ENCODE measurements at places on chromosomes 1 and 21. TPM values are rescaled to one million over a fixed set of nuclear protein-coding genes. Genes with fewer than 3 reads are reported as not detected.

DNA sequence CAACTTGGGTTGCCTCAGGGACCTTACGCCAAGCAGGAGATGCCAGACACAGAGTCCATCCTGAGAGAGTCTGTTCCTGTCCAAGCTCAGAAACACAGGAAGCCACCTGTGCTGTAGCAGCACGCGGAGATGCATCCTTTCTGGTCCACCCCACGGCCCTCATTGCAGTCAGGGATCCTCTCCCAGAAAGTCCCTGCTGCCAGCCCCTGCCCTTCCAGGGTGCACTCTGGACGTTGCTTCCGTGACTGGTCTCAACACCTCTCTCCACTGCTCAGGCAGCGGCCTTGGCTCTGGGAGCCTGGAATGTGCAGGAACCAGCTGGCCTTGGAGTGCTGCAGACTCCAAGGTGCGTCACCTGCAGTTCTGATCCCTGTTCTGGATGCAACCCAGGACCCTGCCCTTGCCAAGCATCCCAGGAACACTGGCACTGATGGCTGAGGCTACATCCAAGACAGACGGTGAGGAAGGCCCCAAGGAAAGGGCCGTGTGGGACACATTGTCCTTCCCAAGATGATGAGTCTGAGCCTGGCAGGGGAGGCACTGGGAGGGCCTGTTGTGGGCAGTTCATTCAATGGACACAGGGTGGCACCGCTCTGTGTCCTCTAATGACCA is 21.7 kb upstream of the COL6A1 start:
- no peak for DNase-seq

The CLCNKB gene
- polyA plus RNA-seq = 53.8 TPM

DNA sequence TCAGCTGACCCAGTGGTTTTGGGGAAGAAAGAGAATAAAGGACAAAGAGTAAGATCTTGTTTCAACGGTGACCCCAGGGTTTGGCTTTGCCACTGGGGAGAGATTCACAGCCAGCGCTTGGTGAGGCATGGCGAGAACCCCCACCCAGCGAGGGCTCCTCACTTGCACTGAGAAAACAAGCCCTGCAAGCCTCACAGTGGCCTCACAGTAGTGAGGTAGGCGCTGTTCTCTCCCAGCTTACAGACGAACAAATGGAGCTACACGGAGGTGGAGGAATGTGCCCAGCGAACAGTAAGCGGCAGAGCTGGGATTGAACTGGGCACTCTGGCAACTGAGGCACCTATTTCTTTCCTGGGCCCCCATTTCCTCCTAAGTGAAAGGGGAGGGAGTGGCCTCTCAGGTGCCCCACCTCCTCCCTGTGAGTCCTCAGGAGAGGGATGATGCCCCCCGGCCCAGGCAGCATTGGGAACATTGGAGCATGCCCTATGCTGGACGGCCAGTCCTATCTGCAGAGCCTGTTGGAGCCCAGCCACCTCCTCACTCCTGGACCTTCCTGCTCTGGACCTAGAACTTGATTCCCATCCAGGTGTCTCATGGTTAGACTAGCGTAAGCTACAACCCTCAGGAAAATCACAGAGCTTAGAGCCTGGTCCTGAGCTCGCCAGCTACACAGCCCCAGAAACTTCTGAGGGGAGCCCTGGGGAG is 73.4 kb upstream of the EDN2 start:
- DNase-seq = no peak

The MEX3A gene
- polyA plus RNA-seq = 51.2 TPM

- DNase-seq = no peak
Measured at GRCh38 chr1:234256359-234256758, 116.9 kb upstream of the COA6 start.

GRCh38 chr21:19695796-19696195 is 1292.2 kb upstream of the TMPRSS15 start:
- DNase-seq = no peak
